Anterior cingulate cortex (tissue), 58 donors: ENCODE measurements at places on chromosomes 5 and 9.

DNA sequence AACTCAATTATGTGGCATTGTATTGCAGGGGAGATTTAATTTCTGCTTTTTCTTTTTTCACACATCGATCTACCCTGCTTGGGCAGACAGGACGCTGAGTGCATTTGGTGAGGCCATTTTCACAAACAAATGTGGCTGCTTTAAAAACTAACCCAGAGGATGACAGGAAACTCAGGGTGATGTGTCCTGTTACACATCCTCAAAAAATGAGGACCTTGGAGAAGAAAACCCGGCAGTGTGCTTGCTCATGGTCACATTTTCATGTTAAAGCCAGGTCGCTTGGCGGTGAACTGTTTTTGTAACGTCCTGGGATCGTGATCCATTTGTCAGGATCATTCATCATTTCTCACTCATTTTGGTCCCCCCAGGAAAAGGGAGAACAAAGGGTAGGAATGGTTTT lies 478.3 kb upstream of the ADAMTS16 start:
- no peak for DNase-seq

DNA sequence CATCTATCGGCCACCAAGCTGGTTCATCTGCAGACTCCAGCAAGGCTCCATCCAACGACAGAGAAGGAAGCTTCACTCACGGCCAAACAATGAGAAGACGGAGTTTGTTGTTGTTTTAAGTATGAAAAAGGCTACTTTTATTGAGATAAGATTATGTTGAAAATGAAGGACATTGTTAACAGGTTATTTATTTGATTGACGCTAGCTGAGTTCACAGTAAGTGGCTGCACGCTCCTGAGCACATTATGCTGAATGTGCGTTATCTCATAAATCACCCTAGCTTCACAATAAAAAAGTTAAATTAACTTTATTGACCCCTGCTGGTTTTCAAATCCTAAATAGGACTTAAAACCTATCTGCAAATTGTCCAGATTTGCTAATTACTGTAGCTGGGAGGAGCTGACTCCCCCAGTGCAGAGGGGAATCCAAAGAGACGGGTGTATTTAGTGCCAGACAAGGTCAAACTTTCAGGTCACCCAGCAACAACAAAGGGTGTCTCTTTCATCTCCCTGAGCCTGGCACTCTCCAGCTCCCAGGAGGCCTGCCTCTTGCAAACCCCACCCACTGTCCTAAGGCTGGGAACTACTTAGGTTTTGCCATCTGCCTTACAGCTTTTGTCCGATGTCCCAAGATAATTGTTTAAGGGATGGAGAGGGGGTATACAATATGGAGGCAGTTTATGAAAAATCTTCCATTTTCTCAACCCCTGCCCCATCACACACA lies 129.2 kb downstream of the ZDHHC21 start:
- DNase-seq: no peak

DNA sequence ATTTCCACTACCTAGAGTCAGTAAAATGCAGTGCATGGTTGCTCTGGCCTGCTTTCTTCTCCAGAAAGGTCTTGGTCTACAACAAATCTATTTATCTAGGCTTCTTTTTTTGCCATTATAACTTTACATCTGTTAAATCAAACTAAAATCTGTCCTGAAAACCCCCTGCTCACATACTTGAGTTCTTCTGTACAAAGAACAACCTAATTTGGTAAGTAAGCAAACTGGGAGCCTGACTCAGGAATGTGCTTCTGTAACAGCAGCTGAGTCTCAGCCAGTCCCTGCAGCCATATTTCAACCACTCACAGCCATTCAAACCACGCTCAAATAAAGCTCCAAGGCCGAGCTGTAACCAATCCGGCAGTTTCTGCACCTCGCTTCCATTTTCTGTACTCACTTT lies 95.8 kb downstream of the PLPP1 start:
- peak; percentile 39 for DNase-seq

- DNase-seq: no peak
These were observed 16.9 kb downstream of the TEK start for GRCh38 chr9:27125936-27126335.

- DNase-seq: no peak
These were observed 945 bp downstream of the ANKDD1B start for GRCh38 chr5:75612226-75612569.

DNA sequence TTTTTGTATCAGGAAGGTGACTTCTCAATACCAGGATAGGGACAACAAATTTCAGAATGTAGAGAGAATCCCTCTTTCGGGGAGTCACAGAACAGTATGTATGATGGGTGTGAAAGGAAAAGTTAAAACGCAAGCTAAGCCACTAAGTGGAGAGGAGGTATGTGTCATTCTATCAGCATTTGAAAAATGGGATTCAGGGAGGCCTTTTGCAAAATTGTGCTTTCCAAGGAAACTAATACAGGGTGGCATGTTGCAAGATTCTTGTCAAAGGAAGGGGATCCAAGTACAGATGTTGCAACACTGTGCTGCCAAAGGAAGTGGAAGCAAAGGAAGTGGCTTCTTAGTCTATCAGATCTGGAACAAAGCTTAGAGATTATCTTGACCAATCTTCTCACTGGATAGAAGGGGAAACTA lies 12.6 kb upstream of the TNIP1 start:
- DNase-seq: no peak

DNA sequence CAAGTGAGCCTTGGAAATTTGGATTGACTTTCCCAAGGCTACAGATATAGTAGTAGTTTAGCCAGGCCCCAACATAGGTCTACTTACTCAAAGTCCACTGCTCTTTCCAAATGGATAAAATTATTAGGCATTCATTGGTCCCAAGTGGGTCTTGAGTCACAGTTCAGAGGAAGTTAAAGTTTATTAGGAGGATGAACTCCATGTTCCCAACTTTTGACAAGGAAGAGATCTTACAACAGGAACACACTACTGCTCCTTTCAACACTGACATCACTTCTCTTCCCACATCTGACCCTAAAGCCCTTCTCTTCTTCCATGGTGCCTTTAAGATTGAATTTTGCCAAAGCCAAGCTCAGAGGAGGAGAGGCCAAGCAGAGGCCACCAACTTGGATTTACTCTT lies 234.5 kb upstream of the TRIM32 start:
- no peak for DNase-seq

DNA sequence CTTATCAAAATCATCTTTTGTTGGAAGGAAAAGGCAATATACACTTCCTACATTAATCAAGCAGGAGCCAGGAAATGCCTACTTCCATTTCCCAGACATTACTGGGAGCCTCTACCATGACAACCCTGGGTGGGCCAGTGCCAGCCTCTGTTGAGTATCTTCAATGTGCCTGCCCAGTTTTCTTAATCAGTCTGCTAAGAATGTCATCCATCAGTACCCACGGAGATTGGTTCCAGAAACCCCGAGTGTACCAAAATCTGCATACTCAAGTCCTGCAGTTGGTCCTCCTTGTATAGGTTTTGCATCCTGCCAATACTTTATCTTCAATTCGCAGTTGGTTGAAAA lies 82.4 kb downstream of the MARCHF3 start:
- DNase-seq: no peak

- DNase-seq: no peak
These were observed 2.6 kb downstream of the CTNNAL1 start for GRCh38 chr9:109010746-109011145.

DNA sequence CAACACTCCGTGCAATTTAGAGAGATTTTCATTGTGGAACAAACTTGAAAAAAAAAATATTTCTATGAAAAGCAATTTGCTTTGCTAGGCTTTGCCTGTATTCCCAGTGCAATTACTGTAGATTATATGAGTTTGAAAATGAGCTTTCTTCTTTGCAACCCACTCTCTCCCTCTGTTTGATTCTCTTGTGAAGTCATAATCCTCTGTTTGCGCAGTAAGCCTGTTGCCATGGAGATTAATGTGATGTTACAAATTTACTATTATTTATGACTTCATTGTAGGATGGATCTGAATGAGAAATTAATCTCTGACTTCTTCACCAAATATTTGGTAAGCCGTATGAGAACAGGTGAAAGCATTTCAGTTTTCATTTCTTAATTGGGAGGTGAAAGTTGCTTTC lies 320.3 kb downstream of the SPATA31D1 start:
- DNase-seq: no peak
